Activated CD4-positive, alpha-beta memory T cell treated with anti-CD3 and anti-CD28 coated beads, Interleukin-2, amount 10 ng/mL, durations not matched to agents 7 days and 5 days (primary cell): ENCODE measurements at places on chromosomes 12 and 14. TPM values are rescaled to one million over a fixed set of nuclear protein-coding genes. Genes with fewer than 3 reads are reported as not detected.

DNA sequence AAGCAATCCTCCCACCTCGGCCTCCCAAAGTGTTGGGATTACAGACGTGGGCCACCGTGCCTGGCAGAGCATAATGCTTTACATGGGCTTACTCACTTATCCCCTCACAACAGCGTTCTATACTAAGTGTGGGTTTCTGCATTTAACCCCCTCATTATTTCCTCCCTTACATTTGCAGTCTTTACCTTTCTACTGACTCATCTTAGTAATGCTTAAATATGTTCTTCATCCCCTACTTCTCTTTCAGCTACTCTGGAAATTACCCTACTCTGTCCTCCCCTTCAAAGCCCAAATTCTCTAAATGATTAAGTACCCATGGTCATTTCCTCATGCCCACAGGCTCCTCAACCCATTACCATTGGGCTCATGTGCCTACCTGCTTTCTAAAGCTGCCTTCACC, 40.7 kb downstream of the NKX2-1 start:
- DNase-seq, result no peak
- peaks cover 2% of the 10 kb centered on the region for H3K27me3 ChIP-seq
- no peak overlapping the region for H3K4me3 ChIP-seq
- no peaks in the 10 kb centered on the region for H3K4me1 ChIP-seq
- H3K36me3 ChIP-seq, result no peaks in the 10 kb centered on the region

DNAI7 gene
- not detected for total RNA-seq

ANKRD13A gene
- total RNA-seq, result 85.2 TPM

MOK gene
- total RNA-seq, result 0.88 TPM

NANOG gene
- not detected for total RNA-seq
